ENCODE measurements at places on chromosomes 4 and X. TPM values are rescaled to one million over a fixed set of nuclear protein-coding genes. Genes with fewer than 3 reads are reported as not detected.
A peak's percentile ranks its signal among the peaks of the same experiment; 100 is the strongest.

GRCh38 chrX:136759968-136760367 lies 20.8 kb downstream of the ARHGEF6 start:
- H3K4me3 ChIP-seq, result no peak overlapping the region
- no peaks in the 10 kb centered on the region for H3K36me3 ChIP-seq
- no peaks in the 10 kb centered on the region for H3K4me1 ChIP-seq
- H3K27me3 ChIP-seq, result peaks cover 7% of the 10 kb centered on the region
- H3K27ac ChIP-seq, result no peak overlapping the region
- no peak for DNase-seq

- no peaks in the 10 kb centered on the region for H3K27me3 ChIP-seq
- DNase-seq, result no peak
- H3K27ac ChIP-seq, result peak overlapping the region; percentile 26
- H3K4me1 ChIP-seq, result no peaks in the 10 kb centered on the region
Observed at GRCh38 chr4:6839579-6839978, 57.1 kb downstream of the KIAA0232 start.

DNA sequence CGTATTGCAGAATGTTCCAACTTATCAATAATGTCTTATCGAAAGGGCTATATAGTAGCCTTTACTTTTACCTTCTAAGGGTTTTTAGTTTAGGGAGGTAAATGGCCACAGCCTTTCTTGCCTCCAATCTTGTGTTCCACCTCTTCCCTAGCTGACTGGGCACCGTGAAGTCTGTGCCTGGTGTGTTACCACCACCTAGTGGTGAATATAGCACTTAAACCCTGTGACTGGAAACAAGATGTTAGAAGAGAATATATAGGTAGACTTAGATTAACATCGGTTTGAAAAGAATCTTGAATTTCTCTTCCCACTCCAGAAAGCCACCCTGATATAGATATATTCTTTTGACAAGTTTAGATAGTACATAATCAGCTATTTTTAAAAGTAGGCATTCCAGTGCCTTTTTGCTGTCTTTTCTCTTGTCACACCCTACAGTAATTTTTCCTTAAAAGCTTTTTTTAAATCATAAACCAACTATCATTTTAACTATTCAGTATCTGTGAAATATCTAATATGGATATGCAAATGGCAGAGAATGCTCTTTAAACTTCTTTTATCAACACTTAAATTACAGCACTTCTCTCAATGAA lies 27.8 kb upstream of the ADH7 start:
- no peaks in the 10 kb centered on the region for H3K27me3 ChIP-seq
- H3K27ac ChIP-seq, result no peak overlapping the region
- DNase-seq, result peak; percentile 40
- H3K36me3 ChIP-seq, result no peaks in the 10 kb centered on the region
- no peaks in the 10 kb centered on the region for H3K4me1 ChIP-seq

GRCh38 chr4:106494066-106494465 lies 125.5 kb upstream of the GIMD1 start:
- no peaks in the 10 kb centered on the region for H3K4me1 ChIP-seq
- H3K36me3 ChIP-seq, result no peaks in the 10 kb centered on the region
- H3K27me3 ChIP-seq, result no peaks in the 10 kb centered on the region
- H3K4me3 ChIP-seq, result no peak overlapping the region
- no peak for DNase-seq

- DNase-seq, result no peak
- no peak overlapping the region for H3K27ac ChIP-seq
- peaks cover 5% of the 10 kb centered on the region for H3K36me3 ChIP-seq
- no peaks in the 10 kb centered on the region for H3K4me1 ChIP-seq
- H3K27me3 ChIP-seq, result peaks cover 4% of the 10 kb centered on the region
- no peak overlapping the region for H3K4me3 ChIP-seq
Observed at GRCh38 chrX:107646735-107647134, 18.4 kb downstream of the PRPS1 start.

- no peak for DNase-seq
- H3K27me3 ChIP-seq, result no peaks in the 10 kb centered on the region
- no peaks in the 10 kb centered on the region for H3K36me3 ChIP-seq
- H3K27ac ChIP-seq, result no peak overlapping the region
Observed at GRCh38 chr4:107603430-107603829, 116.6 kb downstream of the PAPSS1 start.

- no peak overlapping the region for H3K4me3 ChIP-seq
- no peak for DNase-seq
- peaks cover 8% of the 10 kb centered on the region for H3K27me3 ChIP-seq
- H3K27ac ChIP-seq, result no peak overlapping the region
Observed at GRCh38 chrX:115949900-115950822, 220.4 kb upstream of the AGTR2 start.

SOWAHD gene
- 1.5 TPM for total RNA-seq

FGF16 gene
- 0.18 TPM for total RNA-seq

DNA sequence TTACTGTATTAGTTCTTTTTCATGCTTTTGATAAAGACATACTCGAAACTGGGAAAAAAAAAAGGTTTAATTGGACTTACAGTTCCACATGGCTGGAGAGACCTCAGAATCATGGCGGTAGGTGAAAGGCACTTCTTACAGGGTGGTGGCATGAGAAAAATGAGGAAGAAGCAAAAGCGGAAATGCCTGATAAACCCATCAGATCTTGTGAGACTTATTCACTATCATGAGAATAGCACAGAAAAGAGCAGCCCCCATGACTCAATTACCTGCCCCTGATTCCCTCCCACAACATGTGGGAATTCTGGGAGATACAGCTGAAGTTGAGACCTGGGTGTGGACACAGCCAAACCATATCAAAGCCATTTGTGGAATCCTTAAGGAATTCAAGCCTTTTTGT lies 1238.9 kb downstream of the ADGRL3 start:
- DNase-seq, result no peak
- no peaks in the 10 kb centered on the region for H3K4me1 ChIP-seq
- H3K27me3 ChIP-seq, result no peaks in the 10 kb centered on the region
- H3K36me3 ChIP-seq, result no peaks in the 10 kb centered on the region

All from adrenal gland (tissue), 19 donors.